Left forelimb (tissue), 1 donor: ENCODE measurements at places on chromosomes 1 and 21.

- DNase-seq = no peak
Measured at GRCh38 chr1:78275456-78275855, 215.3 kb upstream of the PTGFR start.

DNA sequence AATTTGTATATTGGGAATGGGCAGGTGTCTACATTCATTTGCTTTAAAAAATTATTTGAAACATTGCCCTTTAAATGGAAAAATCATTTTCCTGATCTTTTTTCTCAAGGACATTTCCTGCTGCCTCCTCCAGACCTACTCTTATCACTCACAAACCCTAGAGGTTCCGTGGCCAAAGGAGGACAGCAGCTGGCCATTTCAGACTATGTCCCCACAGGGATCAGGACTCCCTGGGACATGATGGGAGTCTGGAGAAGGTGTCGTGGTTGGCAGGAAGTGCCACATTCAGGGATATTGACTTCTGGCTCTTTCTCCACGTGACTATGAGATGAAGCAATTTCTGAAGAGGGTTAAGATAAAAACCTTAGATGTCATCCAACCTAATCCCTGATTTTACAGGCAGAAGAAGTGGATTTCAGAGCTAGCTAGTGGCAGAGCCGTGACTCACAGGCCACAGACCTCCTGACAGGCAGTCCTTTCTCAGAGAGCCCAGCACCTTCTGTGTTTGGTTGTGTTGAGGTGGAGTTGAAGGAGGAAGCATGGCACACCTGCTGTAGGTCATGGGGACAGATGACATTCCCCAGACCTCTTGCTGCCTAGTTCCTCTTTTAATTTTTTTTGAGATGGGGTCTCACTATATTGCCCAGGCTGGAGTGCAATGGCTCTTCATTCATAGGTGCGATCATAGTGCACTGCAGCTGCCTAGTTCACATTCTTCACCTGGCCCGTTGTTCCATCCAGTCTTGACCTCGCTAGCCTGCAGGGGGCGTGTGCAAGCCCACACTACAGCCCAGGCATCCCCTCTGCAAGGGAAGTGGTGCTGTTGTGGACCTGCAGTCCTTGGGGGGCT, 25.5 kb upstream of the IL10 start:
- no peak for DNase-seq

- no peak for DNase-seq
Measured at GRCh38 chr1:103517380-103518047, 8.0 kb upstream of the RNPC3 start.

- DNase-seq = no peak
Measured at GRCh38 chr1:73761559-73761958, 436.4 kb downstream of the LRRIQ3 start.

GRCh38 chr1:19448491-19449439, 36.6 kb downstream of the CAPZB start:
- no peak for DNase-seq

- no peak for DNase-seq
Measured at GRCh38 chr1:53116307-53116810, 26.1 kb downstream of the SLC1A7 start.

GRCh38 chr21:14918527-14918926, 146.3 kb downstream of the NRIP1 start:
- DNase-seq = no peak
